ENCODE measurements at places on chromosomes 6 and 20.

GRCh38 chr6:33746651-33747100 is at the start of gene IP6K3:
IP6K3 (minus strand) TSS chr6:33746905; CDS start chr6:33735476, 11,429 bp downstream.
- no peak for DNase-seq

DNA sequence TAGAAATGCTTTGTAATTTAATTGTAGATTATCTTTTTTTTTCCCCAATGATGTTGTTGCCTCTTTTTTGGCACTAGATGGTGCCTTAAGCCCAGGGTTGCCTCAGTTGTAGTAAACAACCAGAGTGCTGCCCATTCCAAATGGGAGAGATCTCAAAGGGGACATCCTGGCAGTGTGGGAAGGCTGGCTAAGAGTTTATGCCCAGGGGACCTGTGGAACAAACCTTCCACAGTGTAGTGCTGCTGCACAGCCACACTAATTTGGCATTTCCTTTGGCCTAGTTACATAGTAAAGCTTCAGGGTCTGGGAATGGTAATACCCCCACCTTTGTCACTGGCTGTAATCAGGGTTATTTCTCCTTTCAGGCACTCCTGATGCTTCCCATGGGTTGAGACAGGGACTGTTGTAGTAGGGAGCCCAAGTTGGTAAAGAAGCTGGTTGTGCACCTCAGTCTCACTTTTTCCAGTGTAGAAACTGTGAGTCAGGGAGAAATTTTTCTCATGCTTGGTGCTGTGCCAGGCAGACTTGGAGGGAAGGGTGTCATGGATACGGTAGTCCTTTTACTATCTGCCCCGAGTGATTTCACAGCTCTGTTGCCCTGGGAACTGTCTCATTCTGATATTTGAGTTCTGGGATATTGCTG is 177.8 kb upstream of the ECI2 start:
- DNase-seq = no peak

DNA sequence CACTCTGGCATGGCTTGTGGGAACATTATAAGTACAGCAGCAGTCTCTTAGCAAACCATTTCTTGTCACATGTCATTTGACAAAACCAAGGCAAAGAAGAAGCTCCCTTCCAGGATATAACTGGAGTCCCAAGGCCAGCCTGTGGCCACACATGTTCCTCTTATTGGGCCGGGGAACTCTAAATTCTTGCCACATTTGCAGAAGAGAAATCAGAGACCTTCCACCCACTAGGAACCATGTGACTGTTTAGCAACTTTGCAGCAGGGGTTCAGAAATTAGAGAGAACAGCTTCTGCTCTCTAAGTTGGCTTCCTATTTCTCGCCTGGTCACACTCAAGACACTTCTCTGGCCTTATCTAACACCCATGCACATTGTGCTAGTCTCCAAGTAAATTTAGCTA is 20.4 kb upstream of the MEP1A start:
- peak; percentile 29 for DNase-seq

DNA sequence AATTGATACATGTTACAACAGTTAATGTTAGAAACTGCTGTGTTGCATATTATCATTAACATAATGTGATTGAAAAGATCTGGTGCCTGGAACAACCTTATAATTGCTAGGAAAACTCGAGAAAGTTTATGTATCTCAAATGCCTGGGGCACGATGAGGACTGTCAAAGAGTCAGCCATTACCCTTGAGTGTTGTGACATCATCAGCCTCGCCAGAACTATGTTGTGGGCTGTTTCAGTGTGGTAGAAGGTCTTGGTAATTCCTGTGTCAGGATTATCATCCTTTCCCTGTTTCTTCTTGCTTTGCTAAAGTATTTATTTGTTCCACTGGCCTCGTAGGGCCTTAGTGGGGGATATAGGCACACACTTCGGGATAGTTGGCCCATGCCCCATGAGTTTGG is 185.1 kb downstream of the DTNBP1 start:
- DNase-seq = no peak

DNA sequence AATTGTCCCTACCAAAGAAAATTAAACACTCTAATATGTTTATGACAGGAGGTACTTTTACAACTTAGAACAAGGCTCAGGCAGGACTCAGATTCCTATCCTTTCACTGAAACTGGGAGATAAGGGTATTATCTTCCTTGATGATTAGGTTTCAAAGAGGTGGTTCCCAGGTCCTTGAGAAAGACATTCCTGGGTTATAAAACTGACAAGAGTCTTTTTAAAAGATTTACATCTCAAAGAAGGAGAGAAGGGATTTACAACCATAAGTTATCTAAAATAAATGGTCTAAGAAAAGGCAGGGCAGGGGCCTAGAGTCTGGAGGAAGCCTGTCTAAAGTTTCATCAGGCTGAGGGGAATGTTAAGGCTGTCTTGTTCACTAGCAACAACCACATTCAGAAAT is 1492.5 kb downstream of the HACE1 start:
- DNase-seq = no peak

DNA sequence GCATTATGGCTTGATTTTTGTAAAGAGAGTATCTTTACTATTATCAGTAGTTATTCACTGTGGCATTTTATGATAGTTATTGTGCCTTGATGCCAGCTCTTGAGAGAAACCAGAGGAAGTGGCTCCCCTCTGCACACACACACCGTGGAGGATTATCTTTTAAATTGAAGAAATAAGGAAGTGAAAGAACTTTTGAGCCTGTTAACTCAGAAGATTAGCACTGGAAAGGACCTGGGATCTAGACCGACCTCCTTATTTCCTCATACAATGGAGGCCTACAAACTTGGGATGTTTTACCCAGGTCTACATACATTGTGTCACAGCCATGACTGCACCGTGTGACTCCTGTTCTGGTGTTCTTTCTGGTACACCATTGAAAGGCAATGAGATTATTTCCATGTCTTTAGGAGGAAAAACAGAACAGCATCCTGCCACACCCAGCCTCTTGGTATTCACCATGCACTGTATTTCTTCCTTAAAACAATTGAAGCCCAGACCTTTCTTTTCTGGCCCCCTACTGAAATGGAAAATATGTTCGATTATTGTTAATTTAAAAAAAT is 40.6 kb downstream of the HECA start:
- no peak for DNase-seq

- DNase-seq = no peak
Observed at GRCh38 chr6:150686566-150686965, 86.9 kb downstream of the PLEKHG1 start.

- DNase-seq = no peak
Observed at GRCh38 chr6:65799389-65799788, 92.4 kb upstream of the EYS start.

GRCh38 chr20:973785-974194 is 28.3 kb downstream of the RSPO4 start:
- peak; percentile 30 for DNase-seq

DNA sequence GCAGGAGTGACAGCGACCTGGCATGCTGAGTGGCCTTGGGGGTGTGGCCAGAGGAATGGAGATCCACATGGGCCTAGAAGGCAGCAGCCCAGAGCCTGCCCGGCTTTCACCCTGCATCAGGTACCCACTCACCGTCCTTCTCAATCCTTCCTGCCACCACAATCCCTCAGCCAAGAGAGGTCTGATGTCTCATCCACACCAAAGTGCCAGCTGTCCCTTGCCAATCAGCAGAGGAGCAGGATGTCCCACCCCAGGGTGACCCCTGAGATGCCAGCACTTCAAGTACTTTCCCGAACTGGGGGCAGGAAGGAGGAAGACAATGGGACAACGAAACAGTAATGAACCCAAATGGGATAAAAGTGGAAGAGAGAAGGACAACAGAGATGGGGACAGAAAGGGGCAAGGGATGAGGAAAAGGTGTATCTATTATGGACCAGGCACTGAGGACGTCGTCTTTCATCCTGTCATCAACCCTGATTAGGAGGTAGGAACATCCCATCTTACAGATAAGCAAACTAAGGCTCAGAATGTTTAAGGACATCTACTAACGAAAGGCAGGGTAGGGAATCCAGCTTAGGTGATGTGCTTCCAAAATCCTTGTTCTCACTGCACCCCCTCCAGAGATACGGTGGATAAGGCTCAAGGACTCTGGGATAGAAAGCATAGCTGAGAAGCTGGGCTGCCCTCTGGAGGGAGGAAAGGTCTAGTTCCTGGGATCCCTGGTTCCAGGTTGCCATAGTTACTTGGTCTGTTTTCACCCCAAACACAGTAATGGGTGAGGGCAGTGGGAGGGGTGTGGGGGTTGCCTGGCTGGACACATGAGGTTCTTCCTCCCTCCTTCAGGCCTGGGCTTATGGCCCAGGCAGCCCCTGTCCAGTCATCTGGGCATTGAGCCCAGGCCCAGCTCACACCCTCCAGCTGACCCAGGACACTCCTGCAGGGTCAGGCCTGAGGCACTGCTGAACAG is 4.5 kb upstream of the TNXB start:
- DNase-seq = no peak

DNA sequence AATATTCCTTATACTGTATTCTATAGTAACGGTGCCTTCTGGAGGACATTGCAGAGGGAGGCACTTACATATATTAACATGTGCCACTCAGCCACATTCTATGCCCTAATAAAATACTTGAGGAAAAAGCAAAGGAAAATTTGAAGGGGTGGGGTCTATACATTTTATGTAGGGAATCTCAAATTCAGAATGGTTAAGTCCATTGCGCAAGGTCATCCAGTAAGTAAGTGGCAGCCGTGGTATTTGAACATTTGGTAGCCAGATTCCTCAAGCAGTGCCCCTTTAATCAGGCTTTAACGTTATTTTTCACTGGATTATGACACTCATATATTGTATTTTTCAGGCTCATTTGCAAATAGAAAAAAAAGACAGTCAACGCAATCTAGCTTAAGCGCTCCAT is 738.3 kb downstream of the DOK5 start:
- DNase-seq = no peak

DNA sequence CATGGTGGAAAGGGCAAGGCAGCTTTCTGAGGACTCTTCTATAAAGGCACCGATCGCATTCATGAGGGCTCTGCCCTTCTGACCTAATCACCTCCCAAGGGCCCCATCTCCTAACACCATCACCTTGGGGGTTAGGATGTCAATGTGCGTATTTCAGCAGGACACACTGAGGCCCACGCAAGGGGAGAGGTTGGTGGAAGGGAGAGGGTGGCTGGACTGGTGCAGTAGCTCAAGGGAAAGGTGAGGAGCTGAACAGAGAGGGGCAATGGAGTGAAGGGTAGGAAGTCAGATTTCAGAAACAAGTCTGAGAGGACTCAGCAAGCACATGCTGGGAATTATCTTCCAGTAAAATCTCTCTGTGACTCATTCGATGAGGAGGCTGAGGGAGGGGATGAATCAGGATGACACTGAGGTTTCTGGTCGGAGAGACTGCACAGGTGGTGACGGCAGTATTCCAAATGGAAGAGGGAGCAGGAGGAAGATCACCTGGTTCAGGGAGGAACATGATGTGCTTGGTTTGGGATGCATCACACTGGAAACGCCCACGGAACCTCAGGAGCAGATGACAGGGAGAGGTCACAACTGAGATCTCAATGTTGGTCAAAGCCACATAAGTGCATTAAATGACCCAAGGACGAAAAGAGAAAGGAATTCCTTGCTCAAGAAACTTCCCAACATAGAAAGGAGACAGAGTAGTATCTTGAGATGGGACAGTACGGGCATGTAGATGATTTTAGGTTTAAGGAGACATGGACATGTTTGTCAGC is 67.1 kb downstream of the TFAP2A start:
- no peak for DNase-seq

- no peak for DNase-seq
Observed at GRCh38 chr20:34815636-34816035, 9.8 kb downstream of the NCOA6 start.

DNA sequence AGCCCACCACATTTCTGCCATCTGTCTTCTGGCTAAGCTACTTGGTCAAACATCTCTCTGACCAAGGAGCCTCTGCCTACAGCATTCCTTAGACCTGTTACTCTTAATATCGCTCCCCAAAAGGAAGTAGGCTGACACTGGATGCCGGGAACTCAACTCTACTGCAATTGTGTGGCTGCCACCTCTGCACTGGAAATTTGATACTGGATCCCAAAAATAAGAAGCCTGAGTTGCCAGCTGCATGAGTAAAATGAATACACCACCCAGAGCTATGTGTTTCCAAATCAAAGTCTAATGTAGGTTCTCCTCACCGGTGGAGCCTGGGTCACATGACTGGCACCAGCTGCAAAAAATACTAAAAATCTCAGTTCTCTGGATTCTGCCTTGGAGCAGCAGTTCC is 36.9 kb downstream of the UNC5CL start:
- DNase-seq = no peak

DNA sequence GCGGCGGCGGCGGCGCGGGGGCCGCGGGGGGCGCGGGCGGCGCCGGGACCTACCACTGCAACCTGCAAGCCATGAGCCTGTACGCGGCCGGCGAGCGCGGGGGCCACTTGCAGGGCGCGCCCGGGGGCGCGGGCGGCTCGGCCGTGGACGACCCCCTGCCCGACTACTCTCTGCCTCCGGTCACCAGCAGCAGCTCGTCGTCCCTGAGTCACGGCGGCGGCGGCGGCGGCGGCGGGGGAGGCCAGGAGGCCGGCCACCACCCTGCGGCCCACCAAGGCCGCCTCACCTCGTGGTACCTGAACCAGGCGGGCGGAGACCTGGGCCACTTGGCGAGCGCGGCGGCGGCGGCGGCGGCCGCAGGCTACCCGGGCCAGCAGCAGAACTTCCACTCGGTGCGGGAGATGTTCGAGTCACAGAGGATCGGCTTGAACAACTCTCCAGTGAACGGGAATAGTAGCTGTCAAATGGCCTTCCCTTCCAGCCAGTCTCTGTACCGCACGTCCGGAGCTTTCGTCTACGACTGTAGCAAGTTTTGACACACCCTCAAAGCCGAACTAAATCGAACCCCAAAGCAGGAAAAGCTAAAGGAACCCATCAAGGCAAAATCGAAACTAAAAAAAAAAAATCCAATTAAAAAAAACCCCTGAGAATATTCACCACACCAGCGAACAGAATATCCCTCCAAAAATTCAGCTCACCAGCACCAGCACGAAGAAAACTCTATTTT is 2.0 kb downstream of the FOXC1 start:
- DNase-seq = no peak

DNA sequence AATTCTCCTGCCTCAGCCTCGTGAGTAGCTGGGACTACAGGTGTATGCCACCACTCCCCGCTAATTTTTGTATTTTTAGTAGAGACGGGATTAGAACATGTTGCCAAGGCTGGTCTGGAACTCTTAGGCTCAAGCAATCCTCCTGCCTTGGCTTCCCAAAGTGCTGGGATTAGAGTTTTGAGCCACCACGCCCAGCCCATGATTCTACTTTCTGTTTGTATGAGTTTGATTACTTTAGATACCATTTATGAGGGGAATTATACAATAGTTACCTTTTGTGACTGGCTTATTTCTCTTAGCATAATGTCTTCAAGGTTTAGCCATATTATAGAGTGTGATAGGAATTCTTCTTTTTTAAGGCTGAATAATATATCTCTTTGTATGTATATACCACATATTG is 555.4 kb upstream of the FLRT3 start:
- no peak for DNase-seq

GRCh38 chr20:62105592-62105991 is 16.7 kb upstream of the LSM14B start:
- no peak for DNase-seq

GRCh38 chr6:146887447-146888077 is 288.8 kb downstream of the ADGB start:
- DNase-seq = no peak

GRCh38 chr6:162290846-162291465 is 436.6 kb downstream of the PRKN start:
- DNase-seq = no peak

Measured in CD4-positive, alpha-beta T cell treated with Interleukin-4 for 1 hour (primary cell).